HFFc6 (cell line): ENCODE measurements at places on chromosomes 11 and 22.

GRCh38 chr22:46064966-46065666 lies 85.2 kb upstream of the PPARA start:
- peaks cover 14% of the 10 kb centered on the region; the same call in 1 of the 2 replicates for H3K36me3 ChIP-seq
- DNase-seq = no peak
- H3K4me1 ChIP-seq = peaks cover 63% of the 10 kb centered on the region
- peak overlapping the region; percentile 45 for H3K4me3 ChIP-seq

DNA sequence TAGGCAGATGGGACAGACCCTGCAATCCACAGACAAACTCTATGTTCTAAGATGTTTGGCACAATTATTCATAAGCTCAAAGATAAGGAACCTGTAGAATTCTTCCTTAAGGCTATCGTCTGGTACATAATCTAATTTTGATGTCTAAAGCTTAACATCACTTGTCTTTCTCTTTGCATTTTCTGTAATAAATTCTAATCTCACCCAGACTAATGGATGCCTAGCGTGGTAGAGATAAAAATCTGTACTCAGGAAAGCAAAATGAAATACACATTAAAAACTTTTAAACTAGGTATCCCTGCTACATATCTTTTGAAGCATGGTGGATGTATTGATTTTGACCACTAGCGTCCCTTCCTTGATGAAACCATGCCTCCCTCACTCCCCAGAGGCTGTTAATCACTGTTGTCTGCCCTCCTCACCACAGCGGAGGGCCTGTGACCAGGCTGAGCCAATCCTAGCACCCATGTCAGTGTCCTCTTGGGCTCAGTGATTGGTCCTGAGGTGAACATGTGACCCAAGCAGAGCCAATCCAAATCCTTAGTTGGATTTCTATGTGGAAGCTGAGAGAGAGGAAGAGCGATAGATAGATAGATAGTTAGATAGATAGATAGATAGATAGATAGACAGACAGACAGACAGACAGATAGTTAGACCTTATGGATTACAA lies 82.2 kb upstream of the GRK3 start:
- peaks cover 6% of the 10 kb centered on the region; the same call in 1 of the 2 replicates for H3K36me3 ChIP-seq
- no peak overlapping the region for H3K4me3 ChIP-seq
- peaks cover 2% of the 10 kb centered on the region for H3K27me3 ChIP-seq
- H3K27ac ChIP-seq = no peak overlapping the region

GRCh38 chr11:69864686-69865661 lies 45.8 kb upstream of the FGF3 start:
- no peak overlapping the region for H3K4me3 ChIP-seq
- no peak for DNase-seq
- no peak overlapping the region for H3K27ac ChIP-seq
- no peaks in the 10 kb centered on the region; the same call in 1 of the 2 replicates for H3K4me1 ChIP-seq

DNA sequence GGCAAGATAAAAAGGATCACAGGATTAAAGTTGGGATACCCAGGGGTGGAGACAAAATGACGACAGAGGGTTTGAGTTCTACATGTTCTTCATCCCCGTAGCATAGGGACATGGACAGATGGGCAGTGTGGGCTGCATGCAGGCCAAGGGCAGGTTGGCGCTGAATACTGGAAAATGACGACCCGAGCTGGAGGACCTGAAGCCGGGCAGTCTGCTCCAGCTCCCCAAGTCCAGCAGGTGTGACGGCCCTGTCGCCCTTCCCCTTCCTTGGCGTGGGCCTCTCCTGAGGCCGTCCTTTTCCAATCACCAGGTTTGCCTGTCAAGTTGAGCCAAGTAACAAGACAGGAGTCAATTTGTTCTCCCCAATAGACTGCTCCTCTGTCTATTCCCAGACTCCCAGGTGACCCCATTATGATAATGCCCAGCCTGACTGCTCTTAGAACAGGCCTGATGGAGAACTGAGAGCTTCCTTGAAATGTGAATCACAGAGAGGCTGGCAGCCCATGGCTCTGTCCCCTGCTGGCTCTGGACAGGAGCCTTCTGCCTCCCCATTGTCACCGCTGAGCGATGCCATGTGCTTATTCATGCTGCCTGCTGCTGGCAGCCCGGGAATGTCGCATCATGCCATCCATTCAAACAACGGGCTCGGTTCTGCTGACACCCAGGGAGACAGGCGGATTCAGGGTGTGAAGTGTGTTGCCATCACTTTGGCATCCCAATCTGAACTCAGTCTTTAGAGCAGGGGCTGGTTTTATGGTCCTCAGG lies 392.1 kb downstream of the NTM start:
- DNase-seq = no peak
- H3K4me1 ChIP-seq = peaks cover 48% of the 10 kb centered on the region
- H3K27me3 ChIP-seq = peaks cover 1% of the 10 kb centered on the region; the same call in 1 of the 2 replicates
- peaks cover 2% of the 10 kb centered on the region for H3K36me3 ChIP-seq
- H3K27ac ChIP-seq = no peak overlapping the region
- H3K4me3 ChIP-seq = no peak overlapping the region

- H3K4me1 ChIP-seq = peaks cover 51% of the 10 kb centered on the region
- H3K27ac ChIP-seq = peak overlapping the region; percentile 77
- no peak for DNase-seq
- peaks cover 14% of the 10 kb centered on the region for H3K36me3 ChIP-seq
- no peaks in the 10 kb centered on the region; the same call in none of the 2 replicates for H3K27me3 ChIP-seq
- peak overlapping the region; percentile 84 for H3K4me3 ChIP-seq
Measured at GRCh38 chr11:13667795-13668101, 720 bp upstream of the FAR1 start.

DNA sequence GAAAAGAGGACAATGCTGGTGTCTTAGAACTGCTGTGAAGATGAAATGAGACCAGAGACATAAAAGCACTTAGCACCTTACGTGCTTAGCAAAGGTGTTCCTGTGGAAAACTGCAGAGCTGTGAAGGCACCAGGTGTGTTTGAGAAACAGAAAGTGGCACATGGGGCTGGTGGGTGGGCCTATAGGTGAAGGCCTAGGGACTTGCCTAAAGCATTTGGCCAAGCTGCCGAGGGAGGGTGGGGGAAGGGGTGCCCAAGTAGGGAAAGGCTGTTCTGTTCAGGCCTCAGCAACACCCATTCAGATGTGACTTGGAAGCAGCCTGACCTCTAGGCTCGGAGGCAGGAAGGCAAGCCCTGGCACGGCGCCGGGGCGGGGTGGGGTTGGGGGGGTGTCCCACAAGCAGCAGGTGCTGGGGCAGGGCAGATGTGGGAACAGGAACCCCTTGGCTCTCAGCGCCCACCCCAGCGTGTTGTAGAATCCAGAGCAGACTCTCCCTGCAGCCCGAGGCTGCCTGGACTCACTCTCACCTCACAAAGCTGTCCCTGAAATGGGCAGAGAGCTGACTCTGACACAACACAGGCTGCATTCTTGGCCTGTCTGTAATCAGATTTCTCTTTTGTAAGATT lies 366.7 kb upstream of the NARS2 start:
- no peak overlapping the region for H3K4me3 ChIP-seq
- no peaks in the 10 kb centered on the region for H3K4me1 ChIP-seq
- no peak for DNase-seq
- no peak overlapping the region for H3K27ac ChIP-seq
- H3K27me3 ChIP-seq = no peaks in the 10 kb centered on the region; the same call in 1 of the 2 replicates
- peaks cover 5% of the 10 kb centered on the region; the same call in 1 of the 2 replicates for H3K36me3 ChIP-seq

DNA sequence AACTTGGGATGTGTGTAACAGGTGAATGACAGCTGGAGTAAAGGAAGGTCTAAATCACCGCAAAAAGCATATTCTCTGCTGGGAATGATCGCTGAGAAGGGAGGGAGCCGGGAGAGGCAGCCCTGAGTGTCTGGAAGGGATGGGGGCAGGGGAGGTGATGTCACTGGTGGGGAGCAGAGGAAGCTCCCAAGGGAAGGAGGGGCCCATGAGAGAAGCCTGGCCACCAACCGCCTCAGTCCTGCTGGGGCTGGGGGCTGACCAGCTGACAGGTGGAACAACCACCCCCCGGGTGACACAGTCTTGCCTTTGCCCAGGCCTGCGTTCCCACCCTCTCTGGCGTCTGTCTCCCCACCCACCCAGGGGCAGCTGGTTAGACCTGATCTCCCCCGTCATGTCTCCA lies 6.0 kb upstream of the FLRT1 start:
- no peak overlapping the region for H3K27ac ChIP-seq
- no peak overlapping the region for H3K4me3 ChIP-seq
- H3K36me3 ChIP-seq = no peaks in the 10 kb centered on the region
- H3K4me1 ChIP-seq = peaks cover 5% of the 10 kb centered on the region; the same call in 1 of the 2 replicates

- no peak for DNase-seq
- peaks cover 4% of the 10 kb centered on the region for H3K27me3 ChIP-seq
- H3K4me1 ChIP-seq = peaks cover 27% of the 10 kb centered on the region
- H3K4me3 ChIP-seq = no peak overlapping the region
Measured at GRCh38 chr22:32785321-32786026, 16.0 kb upstream of the TIMP3 start.

DNA sequence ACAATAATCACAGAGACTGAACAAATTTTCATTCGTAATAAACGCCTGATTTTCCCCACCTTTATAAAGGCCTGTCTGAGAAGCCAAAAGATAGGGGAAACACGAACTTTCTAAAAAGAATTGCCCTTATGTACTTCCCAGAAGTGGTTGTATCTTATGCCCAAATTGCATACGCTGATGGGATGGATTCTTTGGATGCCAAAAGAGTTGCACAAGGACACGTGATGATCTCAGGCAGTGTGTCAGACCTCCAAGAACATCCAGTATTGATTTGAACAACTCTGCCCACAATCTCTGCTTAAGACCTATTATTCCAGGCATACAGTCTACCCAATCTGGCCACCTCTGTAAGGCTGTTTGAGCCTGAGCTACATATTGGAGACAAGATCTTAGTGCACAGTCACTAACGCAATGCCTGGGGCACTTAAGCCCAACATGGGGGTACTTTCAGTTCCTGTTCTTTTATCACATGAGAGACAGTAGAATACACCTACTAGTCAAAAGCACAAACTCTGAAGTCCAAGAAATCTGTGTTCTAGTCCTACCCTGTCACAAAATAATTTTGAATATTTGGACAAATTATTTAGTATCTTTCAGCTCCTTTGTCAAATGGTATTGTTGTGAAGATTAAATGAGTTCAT lies 38.9 kb downstream of the OR10A6 start:
- peak overlapping the region; percentile 53 for H3K4me3 ChIP-seq
- H3K36me3 ChIP-seq = no peaks in the 10 kb centered on the region; the same call in 1 of the 2 replicates
- peaks cover 73% of the 10 kb centered on the region for H3K4me1 ChIP-seq
- DNase-seq = peak; percentile 62
- H3K27ac ChIP-seq = peak overlapping the region; percentile 65
- no peaks in the 10 kb centered on the region for H3K27me3 ChIP-seq
